Lower leg skin (tissue), 4 donors: ENCODE measurements at places on chromosomes 3 and 15.
A peak's percentile ranks its signal among the peaks of the same experiment; 100 is the strongest.

- DNase-seq: peak; percentile 88
These were observed 1.4 kb downstream of the ST6GAL1 start for GRCh38 chr3:186931532-186932280.

GRCh38 chr15:43777267-43777914, 625 bp upstream of the ELL3 start:
- peak; percentile 97 for DNase-seq

DNA sequence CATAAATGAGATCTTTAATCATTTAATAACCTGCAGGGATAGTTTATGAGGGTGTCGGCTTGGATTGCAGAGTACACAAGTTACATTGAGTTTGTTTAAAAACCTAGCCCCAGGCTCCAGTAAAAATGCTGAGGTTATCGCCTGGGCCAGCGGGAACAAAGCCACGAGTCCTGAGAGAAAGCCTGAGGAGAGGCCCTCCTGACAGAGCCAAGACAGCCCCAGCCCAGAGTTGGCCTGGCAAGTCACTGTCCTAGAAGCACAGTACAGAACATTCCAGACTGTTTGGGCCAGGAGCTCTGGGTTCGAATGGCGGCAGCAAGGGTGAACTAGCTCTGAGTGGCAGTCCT, 32.4 kb downstream of the SEC61A1 start:
- no peak for DNase-seq

GRCh38 chr15:45573961-45574629, 13.1 kb upstream of the BLOC1S6 start:
- DNase-seq: no peak
